T-helper 1 cell (primary cell): ENCODE measurements at places on chromosomes 16 and 17.

- no peak for DNase-seq
Observed at GRCh38 chr17:45852535-45853297, 8.0 kb downstream of the SPPL2C start.

DNA sequence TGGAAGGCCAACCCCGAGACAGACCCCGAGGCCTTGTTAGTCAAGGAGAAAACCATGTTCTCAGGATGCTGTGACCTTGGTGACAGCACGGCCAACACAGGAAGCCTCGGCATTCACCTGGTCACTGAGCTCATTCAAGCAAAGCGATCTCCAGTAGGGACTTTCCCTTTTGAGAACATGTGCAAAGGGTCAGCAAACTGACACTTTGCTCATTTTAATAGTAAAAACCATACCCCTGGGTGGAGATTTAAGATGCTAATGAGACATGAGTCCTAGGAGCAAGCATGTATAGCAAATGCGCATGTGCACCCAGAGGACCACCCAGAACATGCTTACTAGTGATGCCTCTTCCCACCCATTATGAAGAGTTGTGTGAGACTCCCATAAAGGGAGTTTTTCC lies 5.7 kb upstream of the SULT1A2 start:
- no peak for DNase-seq

- DNase-seq, result no peak
Observed at GRCh38 chr16:89564476-89565255, 4.2 kb downstream of the RPL13 start.

- no peak for DNase-seq
Observed at GRCh38 chr17:39867880-39868553, at the start of gene ZPBP2. Gene ZPBP2, plus strand, starts transcription at chr17:39868202. Its CDS starts 153 bp downstream, at chr17:39868355.

DNA sequence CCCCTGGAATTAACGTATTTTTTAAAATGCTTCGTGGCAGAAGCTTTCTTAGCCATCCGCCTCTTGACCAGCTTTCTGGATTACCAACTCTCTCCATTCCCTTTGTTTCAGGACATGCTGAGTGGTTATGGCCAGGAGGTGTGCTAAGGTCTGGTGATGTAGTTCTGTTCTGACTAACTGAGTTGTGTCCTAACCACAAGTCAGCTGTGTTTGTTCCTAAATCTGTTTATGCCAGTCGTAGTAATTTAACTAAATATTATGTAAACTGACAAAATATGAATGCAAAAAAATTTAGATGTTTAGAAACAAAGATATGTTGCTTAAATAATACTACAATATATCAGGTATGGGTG lies 61.6 kb downstream of the MRTFB start:
- no peak for DNase-seq

DNA sequence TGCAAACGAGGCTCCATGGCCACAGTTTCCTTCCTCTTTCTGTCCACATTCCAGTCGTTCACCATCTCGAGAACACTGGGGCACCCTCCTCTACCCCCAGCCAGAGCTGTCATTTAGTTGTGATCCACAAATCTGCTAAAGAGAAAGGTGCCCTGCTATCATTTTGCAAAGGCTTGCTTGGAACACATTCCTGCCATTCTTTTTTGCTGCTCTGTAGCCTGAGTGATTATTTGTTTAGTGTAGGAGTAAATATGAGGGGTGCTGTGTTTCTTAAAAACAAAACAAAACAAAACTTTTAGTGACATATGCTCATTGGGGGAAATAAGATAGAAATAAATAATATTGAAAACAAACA lies 166.7 kb downstream of the PRKCA start:
- no peak for DNase-seq

GRCh38 chr17:17824119-17824782 lies 12.5 kb downstream of the SREBF1 start:
- no peak for DNase-seq

DNA sequence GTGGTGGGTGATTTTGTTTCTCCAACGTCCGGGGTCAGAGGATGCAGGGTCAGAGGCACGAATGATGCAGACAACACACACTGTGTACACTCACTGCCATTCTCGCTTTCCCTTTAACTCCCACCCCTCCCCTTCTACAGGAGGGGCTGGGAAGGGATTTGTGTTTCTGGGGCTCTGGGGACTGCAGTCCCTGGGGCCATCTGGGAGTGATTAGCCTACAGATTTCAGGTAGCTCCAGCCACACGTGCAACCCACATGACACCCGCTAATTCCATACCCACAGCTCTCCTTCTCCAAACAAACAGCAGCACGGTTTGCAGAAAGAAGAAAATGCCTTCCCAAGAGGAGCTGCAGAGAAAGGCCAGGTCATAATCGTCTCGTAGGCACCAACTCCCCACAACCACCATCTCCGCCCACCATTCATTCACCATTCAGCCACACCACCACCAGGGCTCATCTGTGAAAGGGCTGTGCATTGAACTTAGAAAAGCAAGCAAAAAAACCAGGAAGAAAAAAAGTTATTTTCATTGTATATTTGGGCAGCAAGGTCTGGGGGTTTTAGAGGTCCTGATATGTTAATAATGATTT lies 9.4 kb upstream of the SOX9 start:
- DNase-seq, result no peak

DNA sequence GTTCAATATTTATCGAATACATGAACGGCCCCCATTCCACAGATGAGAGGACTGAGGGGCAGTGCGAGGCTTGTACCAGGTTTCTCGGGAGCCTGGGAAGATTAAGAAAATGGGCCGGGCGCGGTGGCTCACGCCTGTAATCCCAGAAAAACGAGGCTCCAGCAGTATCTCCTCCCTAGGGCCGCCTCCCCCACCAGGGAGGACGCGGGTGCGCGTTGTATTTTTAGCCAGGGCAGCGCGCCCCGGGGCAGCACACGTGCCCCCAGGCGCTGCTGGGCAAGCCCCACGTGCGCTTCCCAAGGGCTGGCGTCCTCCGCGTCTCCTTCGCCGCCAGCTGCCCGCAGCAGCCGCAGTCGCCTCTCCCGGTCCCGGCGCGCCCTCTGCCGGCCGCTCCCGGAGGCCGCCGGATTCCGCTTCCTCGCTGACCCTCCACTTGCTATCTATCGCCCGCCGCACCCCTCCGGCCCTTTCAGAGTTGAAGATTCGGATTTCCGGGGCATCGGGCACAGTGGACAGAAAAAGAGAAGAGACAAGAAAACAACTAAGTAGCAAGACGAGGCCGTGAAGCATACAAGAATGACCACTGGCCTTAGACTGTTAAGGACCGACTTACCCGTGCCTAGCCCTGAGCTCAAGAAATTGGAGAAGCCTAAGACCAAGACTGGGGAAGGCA lies 1.9 kb upstream of the YBX2 start:
- DNase-seq, result peak; percentile 50

- no peak for DNase-seq
Observed at GRCh38 chr16:79612207-79612606, 11.7 kb upstream of the MAF start.

DNA sequence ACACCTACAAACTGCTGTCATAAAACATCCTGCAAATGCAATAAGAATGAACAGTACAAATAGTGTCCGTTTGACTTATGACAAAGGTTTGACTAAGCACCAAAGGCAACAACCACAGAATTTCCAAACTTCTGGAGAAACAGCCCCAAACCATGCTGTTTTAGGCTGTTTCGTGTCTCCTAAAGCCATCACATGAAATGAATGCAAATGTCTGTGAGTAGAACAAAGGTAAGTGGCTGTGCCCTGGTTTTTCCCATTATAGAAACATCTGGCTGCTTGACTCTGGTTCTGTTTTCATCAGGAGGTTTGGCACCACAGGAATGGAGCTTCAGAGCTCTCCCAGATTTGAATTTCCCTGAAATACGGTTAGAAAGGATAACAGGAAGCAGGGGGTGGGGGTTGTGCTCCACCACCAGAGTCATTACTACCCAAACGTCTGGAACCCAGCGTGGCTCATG lies 4.6 kb upstream of the EMP2 start:
- DNase-seq, result no peak

DNA sequence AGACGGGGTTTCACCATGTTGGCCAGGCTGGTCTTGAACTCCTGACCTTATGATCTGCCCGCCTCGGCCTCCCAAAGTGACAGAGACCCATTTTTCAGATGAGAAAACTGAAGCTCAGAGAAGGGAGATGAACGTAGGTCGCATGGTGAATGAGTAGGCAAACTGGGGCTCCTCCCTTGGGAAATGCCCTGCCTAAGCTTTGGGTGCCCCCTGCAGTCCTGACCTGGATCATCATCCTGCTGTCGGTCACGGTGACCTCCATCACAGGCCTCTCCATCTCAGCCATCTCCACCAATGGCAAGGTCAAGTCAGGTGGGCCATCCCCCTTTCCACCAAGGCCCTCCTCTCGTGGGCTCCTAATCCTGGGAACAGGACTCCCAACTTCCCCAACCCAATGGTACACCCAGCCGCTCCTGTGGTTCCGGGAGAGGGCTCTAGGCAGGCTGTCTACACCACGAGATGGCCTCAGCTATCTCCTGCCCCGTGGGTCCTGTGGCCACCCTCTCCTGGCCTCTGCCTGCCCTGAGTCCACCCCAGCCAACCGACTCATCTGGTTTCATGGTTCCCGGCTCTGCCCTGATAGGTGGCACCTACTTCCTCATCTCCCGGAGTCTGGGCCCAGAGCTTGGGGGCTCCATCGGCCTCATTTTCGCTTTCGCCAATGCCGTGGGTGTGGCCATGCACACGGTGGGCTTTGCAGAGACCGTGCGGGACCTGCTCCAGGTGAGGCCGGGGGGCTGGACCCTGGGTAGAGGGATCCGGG lies 4.7 kb downstream of the SLC12A3 start:
- DNase-seq, result peak; percentile 53

GRCh38 chr17:75906143-75906884 lies 1.6 kb upstream of the MRPL38 start:
- no peak for DNase-seq

GRCh38 chr17:29178750-29179231 lies 1.4 kb downstream of the MYO18A start:
- no peak for DNase-seq

GRCh38 chr17:77528516-77529327 lies 388.0 kb downstream of the SEC14L1 start:
- DNase-seq, result no peak

DNA sequence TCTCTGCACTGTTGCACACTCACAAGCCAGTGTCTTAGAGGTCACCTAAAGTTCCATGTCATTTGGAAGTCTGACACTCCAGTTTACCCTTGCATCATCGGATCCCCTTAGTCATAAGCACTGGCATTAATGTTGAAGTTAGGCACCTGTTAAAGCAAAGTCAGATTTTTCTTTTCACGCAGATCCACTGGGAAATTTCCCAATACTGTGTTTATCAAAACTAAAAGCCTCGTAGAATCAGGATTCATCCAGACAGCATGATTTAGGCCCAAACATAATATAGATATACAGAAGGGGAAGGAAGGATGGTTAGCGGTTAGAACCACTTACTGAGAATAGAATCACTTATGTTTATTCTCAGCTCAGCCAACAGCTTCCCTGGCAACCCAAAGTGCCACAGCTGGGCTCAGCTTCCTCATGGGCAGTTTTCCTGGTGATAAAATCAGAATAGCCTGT lies 30.1 kb upstream of the HAPSTR1 start:
- DNase-seq, result no peak
